ENCODE measurements at places on chromosomes 5 and 9. TPM values are rescaled to one million over a fixed set of nuclear protein-coding genes. Genes with fewer than 3 reads are reported as not detected.

ZER1 gene
- 24.2 TPM for total RNA-seq

FOXI1 gene
- not detected for total RNA-seq

MEF2C gene
- total RNA-seq, result 0.20 TPM

TAF11L5 gene
- total RNA-seq, result not detected

TMEM171 gene
- total RNA-seq, result 0.42 TPM

GABBR2 gene
- total RNA-seq, result 0.94 TPM

CARD19 gene
- total RNA-seq, result 23.6 TPM

CD72 gene
- total RNA-seq, result 3.3 TPM

SLC45A2 gene
- total RNA-seq, result not detected

PCDHB11 gene
- total RNA-seq, result 2.0 TPM

ANKRD34B gene
- 0.72 TPM for total RNA-seq

- DNase-seq, result no peak
Observed at GRCh38 chr5:52661903-52662595, 125.7 kb upstream of the ITGA1 start.

GRCh38 chr5:134124289-134125038, 10.0 kb downstream of the TCF7 start:
- DNase-seq, result no peak

DNA sequence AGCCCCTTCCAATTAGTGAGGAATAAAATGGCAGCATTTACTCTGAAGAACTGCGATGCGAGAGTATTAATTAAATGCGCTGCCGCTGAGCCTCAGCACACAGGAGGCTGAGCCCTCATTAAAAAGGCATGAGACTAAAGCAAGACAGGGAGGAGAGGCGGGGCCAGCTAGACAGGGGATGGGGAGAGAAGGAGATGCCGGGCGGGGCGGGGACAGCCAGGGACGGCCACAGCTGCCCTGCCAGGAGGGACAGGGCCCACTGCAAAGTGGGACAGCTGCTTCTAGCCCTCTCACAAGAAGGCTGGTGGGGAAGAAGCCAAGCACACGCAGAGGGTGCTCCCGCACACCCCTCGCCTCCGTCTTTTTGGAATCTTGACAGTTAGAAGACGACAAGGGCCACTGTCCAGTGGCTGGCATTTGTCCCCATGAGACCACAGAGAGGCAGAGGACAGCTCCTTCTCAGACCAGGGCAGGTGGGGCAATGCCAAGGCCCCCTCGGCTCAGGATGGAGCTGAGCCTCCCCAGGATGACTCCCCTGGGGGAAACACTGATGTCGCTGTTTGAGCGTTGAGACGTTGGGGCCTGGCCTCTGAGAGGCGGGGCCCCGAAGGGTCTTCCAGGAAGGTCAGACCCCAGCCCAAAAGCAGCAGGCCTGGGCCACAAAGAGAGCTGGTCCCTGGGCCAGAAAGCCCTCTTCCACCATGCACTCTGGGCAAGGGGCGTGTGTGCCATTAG, 26.9 kb downstream of the ADAMTS2 start:
- DNase-seq, result no peak

GRCh38 chr9:3971391-3972082, 328.3 kb downstream of the GLIS3 start:
- DNase-seq, result no peak

DNA sequence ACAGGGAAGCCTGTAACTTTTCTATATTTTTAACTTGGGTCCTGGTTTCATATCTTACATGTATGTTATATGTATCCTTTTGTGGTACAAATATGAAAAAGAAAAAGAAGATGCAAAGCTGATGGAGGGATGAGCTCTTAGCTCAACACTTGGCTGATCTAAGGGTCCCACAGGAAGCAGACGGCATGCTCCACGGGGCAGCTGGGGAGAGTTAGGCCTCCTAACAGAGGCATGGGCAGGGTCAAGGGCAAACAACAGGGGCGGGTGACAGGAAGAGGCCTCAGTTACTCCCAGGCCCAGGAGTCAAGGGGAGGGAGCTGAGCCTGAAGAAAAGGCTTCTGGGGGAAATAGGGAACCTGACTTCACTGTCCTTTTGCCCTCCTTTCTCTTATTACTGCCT, 287.2 kb downstream of the ZSWIM6 start:
- DNase-seq, result no peak

DNA sequence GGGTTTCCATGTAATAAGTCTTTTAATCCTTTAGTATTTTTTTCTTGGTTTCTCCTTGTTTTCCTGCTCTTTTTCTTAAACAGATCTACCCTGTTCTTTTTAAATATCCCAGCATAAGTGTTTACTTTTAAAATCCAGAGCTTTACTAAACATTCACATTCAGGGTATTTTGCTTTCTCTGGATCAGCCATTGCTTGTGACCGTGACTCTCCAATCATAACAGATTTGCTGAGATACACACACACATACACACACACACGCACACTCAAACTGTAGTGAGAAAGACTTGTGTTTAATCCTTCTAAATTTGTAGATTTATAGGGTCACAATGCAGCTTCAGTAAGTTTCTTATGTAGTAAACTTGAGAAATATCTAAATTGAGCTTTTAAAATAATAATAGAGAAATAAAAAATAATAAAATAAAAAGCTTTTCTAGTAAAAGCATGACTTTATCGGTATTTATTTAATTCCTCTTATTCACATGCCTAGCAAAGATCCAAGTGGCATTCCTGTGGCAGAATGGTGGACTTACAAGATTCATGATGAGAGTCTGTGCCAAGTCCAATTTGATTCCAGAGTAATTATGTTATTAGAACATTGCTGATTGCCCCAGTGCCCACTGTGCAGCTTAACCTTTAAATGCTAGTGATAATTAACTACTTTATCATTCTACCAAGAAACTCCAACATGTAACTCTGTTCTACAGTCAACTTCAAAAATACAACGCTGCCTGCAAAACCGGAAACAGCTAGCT, 129.0 kb downstream of the TLE4 start:
- DNase-seq, result no peak

- no peak for DNase-seq
Observed at GRCh38 chr5:17444496-17444895, 53.5 kb upstream of the TAF11L2 start.

DNA sequence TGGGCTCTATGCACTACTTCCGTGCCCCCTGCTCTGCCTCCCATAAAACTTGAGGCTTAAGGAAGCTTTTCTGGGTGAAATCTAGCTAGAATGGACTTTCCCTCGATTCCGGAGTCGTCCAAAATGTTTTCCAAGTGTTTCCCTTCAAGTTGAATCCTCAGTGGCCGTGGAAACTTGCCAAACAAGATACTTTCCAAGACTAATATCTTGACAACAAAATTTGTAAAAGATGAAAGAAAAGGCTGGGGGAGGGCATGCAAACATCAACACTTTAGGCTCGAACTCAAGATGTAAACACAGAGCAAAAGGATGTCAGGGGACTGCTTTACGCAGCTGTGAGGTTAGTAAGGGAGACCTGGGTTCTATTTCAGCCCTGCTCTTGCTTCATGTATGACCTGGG, 482.8 kb upstream of the KLF4 start:
- DNase-seq, result no peak

GRCh38 chr9:85061969-85062368, 392.4 kb downstream of the NTRK2 start:
- DNase-seq, result no peak

- DNase-seq, result no peak
Observed at GRCh38 chr5:154133591-154133990, 56.9 kb upstream of the GALNT10 start.

DNA sequence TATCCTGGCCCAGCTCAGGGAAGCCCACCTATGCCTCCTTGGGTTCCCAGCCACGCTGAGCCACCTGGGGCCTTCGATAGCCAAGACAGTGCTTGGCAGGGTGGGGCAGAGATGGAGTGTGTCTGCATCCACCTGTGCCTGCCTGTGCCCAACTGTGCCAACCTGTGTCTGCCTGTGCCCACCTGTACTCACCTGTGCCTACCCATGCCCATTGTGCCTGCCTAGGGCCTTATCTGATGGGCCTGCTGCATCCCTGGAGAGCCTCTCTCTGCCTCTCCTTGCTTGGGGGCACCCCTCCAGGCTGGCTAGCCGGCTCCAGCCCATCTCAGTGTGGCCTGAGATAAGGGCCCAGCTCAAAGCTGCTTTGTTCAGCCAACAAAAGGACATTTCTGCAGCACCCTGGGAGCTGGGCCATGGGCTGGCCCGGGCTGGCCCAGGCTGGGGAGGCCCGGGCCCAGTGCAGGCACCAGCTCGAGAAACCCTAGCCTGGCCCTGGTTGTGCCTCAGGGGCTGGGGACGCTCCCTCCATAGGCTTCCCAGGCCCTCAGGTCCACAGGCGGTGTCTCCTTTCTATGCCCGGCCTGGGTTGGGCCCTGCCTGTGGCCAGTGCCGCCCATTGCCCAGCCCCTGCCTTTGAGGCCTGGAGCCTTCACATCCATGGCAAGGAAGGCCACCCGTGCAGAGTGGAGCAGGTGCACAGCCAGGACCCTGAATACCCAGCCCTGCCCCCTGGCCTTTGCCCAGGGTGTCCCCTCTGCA, 37.3 kb upstream of the NOTCH1 start:
- DNase-seq, result no peak

DNA sequence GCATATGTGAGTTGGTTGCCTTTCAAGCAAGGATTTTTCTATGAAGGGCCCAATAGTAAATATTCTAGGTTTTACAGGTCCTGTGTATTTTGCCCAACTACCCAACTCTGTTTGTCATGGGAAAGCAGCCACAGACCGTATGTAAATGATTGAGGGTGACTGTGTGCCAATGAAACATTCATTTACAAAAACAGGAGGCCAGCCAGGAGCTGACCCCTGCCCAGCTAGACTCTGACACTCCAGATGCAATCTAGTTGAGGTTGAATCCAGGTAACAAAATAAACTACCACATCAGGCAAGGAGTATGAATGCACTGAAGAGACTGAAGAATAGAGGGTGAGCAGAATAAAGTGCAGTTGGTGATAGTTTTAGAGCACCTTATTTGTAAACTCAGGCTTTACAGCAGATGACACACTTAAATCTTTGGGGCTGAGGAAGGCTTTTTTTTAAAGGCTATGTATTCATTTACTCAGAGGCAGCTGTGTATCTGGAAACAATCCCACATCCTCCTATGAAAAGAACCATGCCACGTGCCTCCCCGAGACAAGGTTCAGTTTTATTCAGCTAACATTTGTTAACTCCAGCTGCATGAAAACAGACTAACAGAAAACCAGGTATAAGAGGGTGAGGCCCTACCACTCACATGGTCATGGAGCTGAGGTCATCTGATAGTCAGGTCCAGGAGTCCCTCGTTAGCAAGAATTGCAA, 60.7 kb downstream of the SLC1A1 start:
- no peak for DNase-seq

- no peak for DNase-seq
Observed at GRCh38 chr5:179776411-179776938, 17.3 kb upstream of the LTC4S start.

DNA sequence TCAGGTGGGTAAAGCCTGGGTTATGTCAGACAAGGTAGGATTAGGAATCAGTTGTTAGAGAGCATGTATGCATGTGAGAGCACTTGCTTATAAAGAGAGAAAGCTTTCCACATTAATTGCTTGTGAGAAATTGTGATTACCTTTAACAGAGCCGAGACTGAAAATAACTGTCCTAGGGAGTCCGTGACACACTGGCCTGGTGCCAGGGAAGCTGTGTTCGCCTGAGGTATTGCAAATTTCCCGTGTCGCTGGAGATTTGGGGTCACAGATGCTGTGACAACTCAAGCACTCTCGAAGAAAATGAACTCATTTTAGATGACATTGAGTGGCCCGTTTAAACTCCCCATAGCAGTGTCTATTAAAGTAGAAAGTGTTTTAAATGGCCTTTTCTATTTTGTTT, 9.6 kb downstream of the SLC1A1 start:
- DNase-seq, result no peak

GRCh38 chr9:122263699-122264349, 816 bp downstream of the RBM18 start:
- no peak for DNase-seq

DNA sequence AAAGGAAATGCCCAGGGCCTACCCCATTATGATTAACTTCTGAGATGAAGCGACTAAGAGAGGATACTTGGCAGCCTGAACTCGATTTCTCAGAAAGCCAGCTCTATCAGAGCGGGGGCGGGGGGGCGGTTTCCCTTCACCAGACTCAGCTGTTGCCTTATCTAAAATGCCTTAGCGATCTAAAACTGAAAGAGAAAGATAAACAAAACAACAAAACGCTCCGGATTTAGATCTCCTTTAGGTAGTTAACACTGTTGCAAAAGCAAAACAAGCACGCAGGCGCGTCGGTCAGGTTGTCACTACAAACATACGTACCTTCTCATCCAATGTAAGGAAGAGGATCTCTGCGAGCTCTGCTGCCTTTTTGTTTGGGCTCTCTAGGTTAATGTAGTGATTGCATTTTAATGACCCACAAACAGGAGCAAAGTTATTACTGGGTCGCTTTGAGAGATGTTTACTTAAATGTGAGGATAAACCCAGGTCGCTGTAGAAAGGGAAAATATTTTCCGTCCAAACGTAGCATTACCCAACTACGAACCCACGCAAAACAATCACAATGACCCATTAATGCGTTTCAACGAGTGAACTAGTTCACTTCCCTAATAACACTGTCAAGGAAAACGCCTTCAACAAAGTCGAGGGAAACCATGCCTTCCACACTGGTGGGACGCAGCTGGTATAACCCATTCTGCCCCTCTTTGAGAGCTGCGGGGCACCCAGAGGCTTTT, 982 bp downstream of the EPB41L4A start:
- no peak for DNase-seq

DNA sequence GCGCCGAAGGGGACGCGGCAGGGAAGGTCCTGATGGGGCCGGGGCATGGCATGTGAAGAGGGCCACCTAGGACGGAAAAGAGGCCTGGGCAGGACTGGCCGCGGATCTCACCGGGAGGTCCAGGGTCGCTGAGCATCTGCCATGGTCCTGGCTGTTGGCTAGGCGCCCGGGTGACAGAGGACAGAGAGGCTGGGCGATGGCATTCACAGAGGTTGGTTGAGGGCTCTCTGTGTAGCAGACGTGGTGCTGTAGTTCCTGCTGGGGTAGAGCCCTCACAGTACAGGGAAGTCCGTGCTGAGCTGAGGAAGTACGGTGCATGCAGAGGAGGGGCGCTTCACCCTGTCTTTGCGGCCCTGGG, 427 bp downstream of the PCYOX1L start:
- no peak for DNase-seq

DNA sequence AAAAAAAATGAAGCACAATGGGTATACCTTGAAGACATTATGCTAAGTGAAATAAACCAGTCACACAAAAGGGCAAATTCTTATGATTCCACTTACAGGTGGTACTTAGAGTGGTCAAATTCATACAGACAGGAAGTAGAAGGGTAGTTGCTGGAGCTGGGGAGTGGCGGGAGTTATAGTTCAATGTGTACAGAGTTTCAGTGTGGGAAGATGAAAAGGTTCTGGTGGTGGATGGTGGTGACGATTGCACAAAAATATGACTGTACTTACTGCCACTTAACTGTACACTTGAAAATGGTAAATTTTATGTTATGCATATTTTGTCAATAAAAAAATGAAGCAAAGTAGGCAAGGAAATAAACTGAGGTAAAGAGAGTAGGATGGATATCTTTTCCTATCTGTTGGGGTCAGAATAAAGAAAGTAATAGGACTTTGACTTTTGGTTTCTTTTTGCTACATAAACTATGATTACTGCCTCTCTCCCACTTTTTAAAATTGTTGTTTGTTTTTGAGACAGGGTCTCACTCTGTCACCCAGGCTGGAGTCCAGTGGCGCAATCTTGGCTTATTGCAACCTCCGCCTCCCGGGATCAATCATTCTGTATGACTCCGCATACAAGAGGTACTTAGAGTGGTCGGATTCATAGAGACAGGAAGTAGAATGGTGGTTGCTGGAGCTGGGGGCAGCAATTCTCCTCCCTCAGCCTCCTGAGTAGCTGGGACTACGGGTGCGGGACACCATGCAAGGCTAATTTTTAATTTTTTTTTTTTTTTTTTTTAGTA, 4.0 kb upstream of the PSAT1 start:
- no peak for DNase-seq

- peak; percentile 33 for DNase-seq
Observed at GRCh38 chr5:757346-757930, 27.1 kb downstream of the ZDHHC11B start.

Measured in H9 (cell line).